HuH-7 (cell line): ENCODE measurements at places on chromosomes 11 and 22.

- no peak for DNase-seq
These were observed 100.3 kb downstream of the PDE2A start for GRCh38 chr11:72573855-72574445.

DNA sequence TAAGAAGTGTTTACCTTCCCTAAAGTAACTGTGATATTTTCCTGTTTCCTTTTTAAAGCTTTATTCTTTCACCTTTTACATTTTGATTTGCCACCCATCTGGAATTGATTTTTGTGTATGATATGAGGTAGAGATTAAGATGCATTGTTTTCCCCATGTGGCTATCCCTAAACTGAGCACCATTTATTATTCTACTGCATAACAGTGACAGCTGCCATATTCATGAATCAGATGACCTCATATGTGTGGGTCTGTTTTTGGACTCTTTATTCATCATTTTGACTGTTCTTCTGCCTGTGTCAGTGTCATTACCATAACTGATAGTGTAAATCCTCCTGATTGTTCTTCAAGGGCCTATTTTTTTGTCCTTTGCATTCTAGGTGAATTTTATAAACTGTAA is 50.8 kb downstream of the HIPK3 start:
- no peak for DNase-seq

- no peak for DNase-seq
These were observed 42.6 kb upstream of the ACCSL start for GRCh38 chr11:44005063-44005701.

DNA sequence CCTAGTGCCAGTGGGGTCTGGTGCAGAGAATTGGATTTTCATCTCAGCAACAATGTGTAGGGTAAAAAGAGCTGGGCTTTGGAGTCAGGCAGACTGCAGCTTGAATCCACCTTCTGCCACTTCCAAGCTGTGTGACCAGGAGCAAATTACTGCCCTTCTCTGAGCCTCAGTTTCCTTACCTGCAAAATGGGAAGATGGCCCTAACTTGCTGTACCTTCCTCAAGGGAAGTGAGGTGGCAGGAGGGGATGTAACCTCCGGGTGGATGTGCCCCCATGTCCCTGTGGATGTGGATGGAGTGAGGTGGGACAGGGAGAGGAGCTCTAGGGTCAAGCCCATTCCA is 90.9 kb downstream of the CACNA1I start:
- DNase-seq: no peak

DNA sequence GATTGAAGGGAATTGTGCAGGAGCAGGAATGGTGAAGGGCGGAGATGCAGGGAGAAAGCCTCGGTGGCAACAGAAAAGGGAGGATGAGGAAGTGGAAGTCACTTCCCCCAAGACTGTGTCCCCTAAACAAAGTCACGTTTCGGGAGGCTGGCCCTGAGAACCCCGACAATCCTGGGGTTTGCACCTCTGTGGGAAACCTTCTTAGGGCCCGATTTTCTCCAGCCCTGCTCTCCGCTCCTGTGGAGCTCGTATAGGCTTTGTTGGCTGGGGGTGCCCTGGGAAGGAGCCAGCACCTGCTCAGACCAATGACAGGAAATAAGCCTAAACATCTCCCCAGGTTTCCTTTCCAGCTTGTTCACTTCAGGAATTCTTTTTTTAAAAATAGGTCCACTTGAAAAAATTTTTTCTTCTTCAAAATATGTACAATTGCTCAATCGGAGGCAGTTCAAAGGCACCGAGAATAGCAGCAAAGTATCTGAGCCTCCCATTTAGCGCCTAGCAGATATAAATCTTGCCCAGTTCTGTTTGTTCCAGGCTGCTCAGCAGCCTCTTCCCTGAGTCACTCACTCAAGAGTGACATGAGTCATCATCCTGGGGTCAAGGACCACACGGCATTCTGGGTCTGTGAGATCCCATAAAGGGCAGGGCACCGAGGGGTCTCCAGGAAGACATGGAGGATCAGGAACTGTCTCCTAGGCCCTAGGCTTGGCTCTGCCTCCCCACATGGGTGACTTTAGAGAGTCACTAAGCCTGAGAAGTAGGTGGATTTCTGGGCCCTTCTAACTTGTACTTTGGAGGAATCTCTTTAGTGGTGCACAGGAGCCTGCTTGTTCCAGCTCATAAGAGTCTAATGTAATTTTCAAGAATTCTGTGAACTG is 34.0 kb downstream of the IRAG1 start:
- DNase-seq: no peak

DNA sequence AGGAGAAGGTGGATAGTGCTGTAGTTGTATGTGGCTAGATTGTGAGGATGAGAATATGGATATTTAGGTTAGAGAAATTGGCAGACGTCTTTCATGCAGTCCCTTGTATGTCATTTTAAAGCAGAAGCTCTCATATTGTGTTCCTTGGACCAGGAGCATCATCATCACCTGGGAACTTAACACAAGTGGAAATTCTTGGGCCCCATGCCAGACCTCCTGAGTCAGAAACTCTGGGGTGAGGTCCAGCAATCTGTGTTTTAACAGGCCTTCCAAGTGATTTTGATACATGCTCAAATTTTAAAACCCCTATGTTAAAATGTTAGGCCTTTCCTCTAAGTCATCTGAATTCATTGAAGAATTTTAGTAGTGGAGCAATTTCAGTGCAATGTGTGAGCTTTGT is 34.8 kb downstream of the JHY start:
- DNase-seq: no peak
